ENCODE measurements at places on chromosomes 2 and 18.
A peak's percentile ranks its signal among the peaks of the same experiment; 100 is the strongest.

DNA sequence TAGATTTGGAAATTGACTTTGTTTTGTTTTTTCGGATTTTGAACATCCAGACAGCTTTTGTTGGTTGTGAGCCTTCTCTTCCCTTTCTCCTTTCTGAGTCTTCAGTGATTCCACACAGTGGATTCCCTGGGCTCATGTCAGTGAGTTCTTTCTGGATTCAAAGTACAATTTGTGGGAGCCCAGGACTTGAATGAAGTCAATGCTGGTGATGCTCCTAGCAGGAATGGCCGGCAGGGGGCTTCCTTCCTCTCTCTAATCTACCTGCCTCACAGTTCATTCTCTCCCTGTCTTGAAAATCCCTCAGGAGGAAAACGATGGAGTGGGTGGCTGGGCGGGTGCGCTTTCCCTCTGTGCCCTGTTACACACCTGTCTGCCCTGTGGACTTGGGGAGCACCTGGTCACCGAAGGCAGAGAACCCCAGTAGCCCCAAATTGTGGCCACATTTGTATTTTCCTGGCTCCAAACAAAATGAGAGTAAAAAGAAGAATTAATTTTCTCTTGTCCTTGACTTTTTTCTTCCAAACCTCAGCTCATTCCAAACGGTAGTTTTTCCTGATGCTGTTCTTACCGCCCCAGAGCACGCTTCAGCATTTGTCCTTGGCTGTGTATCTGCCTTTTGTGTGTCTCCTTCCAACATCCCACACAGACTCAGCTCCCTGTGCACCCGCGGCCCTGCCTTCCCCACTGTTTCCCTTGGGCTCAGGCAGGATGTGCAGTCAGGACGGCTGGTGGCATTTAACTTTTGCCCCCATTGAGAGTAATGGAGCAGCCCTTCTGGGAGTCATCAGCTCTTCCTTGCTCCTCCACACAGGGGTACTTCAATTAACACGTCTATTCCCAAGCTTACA is 86.6 kb downstream of the MARCO start:
- no peak for DNase-seq

DNA sequence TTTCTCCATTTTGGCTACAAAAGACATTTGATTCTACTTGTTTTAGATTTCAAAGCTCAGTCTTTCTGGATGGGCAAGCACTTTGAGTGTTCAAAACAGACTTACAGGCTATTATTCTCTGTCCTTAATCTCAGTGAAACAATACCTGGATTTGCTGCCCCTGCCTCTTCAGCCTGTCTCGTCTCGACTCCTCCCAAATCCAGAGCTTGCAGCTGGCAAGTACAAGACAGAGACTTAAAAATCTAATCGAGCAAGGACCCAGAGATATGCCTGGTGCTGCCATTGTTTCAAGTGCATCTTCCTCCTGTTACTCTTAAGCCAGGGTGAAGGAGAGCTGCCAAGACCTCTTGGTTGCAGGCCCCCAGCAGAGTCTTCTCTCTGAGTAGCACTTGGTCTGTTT is 59.2 kb downstream of the LRRC30 start:
- no peak for DNase-seq

DNA sequence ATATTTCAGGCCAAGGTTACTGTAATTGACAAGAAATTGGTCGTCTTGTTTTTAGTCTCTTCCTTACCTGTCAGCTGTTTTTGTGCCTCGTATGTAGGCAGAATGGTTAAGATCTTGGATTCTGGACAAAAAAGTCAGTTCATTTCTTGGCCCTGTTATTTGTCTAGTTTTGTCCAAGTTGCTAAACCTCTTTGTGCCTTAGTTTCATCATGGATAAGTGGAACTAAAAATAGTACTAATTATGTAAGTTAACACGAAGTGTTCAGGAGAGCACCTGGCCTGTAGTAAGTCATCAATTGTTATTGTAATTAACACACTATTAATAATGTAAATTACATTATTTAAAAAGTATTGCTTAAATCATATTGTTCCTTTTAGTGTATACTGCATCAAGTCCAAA is 148.0 kb downstream of the PARD3B start:
- DNase-seq = no peak

DNA sequence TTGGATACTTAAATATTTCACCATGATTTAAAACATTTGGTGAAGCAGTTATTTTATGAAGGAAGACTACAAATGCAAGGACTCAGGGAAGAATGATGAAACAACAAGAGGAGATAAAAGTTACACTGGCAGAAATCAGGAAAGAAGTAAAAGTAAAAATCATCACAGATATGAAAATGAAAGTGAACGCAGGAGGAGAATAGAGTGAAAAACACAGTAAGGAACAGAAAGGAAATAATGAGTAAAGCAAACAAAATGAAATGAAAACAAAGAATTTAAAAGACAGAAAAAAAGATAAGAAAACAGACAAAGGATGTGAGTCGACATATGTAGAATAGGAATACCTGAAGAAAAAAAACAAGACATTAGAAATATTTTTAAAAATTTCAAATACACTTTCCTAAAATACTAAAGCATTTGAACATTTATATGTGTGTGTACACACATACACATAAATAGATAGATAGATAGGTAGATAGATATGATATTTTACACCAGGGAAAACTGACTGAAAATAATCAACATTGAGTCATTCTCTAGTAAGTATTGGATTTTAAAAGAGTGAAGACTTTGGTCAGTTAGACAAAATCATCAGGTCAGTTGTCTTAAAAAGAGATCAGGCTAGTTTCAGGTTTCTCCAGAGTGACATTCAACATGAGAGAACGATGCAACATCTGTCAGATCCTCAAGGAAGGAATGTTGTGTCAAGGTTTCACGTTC is 12.1 kb upstream of the KDSR start:
- DNase-seq = no peak

DNA sequence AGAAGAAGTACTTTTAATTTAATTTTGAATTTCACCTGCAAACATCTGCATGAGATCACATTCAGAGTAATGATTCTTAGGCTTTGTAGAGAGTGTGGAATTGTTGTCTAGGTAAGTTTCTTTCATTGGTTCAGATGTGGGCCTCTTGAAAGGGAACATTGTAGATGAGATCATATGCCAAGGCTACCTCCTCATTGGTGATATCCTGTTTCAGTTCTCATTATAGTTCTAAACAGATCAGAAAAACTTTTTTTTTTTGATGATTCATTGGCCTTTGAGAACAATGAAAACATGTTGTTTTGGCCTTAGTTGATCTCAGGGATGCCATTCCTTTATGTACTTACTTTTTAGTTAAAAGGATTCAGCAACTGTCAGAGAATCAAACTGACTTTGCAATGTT is 44.5 kb downstream of the EML6 start:
- DNase-seq = peak; percentile 8

- no peak for DNase-seq
These were observed 65.3 kb downstream of the PMS1 start for GRCh38 chr2:189849550-189849949.

GRCh38 chr2:173397539-173397938 is 42.9 kb downstream of the CDCA7 start:
- DNase-seq = no peak

DNA sequence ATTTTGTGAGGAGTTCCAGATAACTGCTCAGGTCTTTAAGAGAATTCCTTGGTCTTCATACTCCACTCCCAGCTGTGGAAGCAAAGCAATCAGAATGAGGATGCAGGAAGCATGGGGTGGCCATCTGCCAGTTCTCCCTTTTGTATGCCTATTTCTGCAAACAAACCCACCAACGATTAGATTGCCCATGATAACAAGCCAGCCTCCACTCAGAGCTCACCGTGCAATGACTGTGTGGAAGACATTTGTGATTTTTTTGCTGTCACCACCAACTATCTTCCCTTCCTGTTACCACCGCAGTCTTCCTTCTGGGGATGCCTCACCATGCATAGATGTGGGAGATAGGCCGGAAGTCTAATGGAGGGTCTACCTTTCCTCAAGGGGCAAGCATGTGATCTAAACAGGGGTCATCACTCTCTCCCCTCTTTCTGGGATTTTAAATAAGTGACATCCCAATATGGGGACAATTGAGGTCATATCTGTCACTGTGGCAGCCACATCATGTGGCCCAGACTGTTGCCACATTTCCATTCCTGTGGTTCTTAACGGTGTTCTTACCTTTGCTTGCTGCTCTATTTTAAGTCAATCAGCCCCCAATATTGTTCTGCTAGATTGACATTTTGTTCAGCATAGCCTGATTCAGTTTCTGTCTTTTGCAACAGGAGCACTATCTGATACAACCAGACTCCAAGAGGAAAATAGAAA is 4.4 kb downstream of the AFF3 start:
- DNase-seq = no peak

DNA sequence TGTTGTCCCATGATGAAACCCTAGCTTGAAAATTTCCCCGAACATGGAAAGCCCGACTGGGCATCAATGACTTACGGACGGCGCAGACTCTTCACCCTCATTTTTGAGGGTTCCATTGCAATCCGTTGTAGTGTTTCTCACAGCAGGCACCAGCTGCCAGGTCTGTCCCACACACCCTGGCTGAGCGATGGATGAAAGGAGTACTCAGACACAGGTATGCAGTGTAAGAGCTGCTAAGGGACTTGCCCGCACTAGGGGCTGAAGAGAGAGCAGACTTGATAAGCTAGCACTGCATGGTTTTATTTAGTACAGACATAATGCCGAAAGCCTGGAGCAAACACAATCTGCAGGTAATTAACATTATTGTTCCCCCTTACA is 15.8 kb downstream of the DYNAP start:
- DNase-seq = no peak

GRCh38 chr2:64989982-64990614 is 899 bp downstream of the SLC1A4 start:
- DNase-seq = peak; percentile 40

DNA sequence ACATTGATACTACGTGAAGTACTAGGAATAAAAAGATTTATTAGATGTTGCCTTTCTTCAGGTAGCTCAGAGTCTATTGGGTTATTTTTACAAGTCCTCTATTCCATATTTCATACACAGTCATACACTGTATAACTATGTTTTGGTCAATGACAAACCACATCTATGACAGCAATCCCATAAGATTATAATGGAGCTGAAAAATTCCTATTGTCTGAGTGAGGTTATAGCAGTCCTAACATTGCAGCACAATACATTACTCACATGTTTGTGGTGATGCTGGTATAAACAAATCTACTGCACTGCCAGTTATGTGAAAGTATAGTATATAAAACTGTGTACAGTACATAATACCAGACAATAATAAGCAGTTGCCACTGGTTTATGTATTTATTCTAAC is 595.1 kb downstream of the MBD2 start:
- DNase-seq = no peak

DNA sequence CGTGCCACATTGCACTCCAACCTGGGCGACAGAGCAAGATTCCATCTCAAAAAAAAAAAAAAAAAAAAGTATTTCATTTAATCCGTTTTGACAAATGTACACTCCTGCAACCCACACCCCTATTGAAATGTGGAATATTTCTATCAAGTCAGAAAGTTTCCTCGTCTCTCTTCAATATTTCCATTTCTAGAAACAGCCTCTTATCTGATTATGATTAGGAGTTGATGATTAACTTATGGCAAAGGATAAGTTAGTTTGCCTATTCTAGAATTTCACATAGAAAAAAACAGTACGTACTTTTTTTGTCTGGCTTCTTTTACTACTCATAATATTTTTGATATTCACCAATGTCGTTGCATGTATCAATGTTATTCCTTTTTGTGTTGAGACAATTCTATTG is 107.1 kb upstream of the DNMT3A start:
- DNase-seq = no peak

GRCh38 chr2:68660658-68661057 is 17.3 kb downstream of the PROKR1 start:
- no peak for DNase-seq

- no peak for DNase-seq
These were observed 149.7 kb upstream of the ZNF236 start for GRCh38 chr18:76672627-76673026.

DNA sequence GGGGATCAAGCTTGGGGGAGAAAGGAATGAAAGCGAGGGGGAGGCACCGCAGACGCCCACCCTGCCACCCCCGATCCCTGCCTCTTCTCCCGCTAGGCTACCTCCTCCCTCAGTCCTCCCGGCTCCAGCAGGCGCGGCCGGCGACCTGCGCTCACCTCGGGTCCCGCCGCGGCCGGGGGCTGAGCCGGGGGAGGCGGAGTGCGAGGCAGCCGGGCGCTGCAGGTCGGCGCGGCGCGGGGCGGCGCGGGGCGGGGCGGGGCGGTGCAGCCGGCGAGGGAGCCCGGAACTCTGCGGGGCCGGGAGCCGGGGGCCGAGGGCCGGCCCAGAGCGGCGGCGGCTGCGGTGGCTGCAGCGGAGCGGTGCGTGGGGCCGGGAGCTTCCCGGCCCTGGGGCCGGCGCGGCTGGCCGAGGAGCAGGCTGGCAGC is 477 bp downstream of the ACVR1 start:
- DNase-seq = no peak

DNA sequence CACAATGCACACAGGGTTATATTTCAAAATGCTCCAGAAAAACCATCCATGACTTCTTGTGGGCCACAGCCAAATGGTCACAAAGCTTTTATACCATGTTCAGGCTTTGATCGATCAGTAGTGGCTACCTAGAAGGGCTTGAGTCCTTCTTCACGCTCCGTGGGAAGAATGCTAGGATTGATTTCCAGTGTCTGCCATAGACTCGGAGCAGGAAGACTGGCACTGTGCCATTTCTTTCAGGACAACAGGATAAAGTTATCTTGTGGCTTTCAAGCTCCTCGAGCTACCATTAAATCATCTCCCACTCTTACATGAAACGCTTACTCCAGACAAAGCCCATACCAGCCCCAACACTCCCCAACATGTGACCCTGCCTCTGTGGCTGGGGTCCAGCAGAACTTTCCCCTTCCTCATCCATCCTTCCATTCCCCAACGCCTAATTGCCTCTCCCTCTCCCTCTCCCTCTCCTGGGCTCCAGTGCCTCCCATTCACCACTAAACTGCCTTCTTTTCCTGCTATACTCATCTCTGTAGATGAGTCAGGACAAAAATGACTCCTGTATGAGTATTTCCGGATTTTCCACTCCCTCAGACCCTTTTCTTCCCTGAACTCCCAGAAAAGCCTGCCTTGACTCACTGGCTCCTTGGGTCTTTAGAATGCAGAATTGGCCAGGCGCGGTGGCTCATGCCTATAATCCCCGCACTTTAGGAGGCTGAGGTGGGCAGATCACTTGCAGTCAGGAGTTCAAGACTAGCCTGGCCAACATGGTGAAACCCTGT is 40.9 kb downstream of the ADD2 start:
- no peak for DNase-seq

- DNase-seq = no peak
These were observed 133.0 kb upstream of the MYO3B start for GRCh38 chr2:170044751-170045478.

GRCh38 chr2:3639015-3639630 is 18.9 kb upstream of the ALLC start:
- DNase-seq = no peak

- DNase-seq = no peak
These were observed 10.5 kb downstream of the MAPRE3 start for GRCh38 chr2:26980971-26981370.

DNA sequence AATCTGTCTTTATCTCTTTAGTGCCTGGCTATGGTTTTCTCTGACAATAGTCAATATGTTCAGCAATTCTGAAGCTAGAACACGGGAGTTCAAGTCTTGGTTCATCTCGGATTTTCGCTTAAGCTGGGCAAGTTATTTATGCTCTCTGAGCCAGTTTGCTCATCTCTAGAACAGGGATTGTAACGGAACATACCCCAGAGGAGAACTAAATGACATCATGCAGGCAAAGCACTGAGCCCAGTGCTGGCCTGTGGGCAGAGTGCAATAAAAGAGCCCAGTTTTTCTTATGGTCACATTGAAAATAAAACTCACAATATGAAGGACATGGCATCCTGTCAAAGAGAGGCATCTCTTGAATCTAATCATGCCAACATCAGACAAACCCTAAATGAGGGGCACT is 143.9 kb downstream of the ZBTB7C start:
- no peak for DNase-seq

- DNase-seq = peak; percentile 85
These were observed 386.9 kb downstream of the FIGN start for GRCh38 chr2:163348857-163349380.

Measured in inflammatory macrophage treated with lipopolysaccharide for 1 hour (primary cell).